ENCODE measurements at places on chromosomes 3 and 15.

GRCh38 chr15:69158201-69158842 is 2.1 kb upstream of the GLCE start:
- DNase-seq: no peak

- peak; percentile 76 for DNase-seq
Observed at GRCh38 chr3:185807445-185808068, 17.3 kb downstream of the IGF2BP2 start.

GRCh38 chr3:127115691-127116351 is 77.1 kb upstream of the PRR23E start:
- DNase-seq: no peak

DNA sequence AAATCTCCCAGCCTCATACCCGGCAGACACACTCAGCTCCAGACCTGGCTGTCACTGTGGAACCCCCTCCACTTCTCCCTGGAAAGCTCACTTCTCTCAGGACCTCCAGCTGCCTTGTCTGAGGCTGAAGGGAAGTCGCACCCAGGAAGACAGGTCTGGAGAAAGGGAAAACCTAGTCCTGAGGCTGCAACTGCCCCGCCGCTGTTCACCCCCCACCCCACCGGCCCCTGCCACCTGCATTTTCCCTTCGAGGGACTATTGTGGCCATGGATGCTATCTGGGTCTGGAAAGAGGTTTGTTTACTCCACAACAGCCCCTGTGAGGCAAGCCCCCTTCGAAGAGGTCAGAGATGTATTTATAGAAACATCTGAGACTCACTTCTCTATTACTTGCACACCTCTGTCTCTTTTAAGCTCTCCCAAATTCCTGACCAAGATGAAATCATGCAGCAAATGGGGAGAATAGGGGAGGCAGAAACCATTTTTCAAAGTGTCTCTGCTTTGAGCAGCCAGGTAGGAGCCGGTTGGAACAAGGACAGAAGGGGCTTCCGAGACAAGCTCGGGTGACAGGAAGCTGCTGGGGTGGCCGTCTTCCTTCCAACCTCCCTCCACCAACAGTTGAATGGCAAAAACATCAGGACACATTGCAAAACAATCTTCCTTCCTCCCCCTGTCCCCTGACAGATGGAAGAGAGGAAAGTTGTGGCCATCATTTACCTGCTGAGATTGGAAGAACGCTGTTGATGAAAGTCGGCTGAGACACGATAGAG is 518 bp downstream of the COLQ start:
- DNase-seq: no peak

DNA sequence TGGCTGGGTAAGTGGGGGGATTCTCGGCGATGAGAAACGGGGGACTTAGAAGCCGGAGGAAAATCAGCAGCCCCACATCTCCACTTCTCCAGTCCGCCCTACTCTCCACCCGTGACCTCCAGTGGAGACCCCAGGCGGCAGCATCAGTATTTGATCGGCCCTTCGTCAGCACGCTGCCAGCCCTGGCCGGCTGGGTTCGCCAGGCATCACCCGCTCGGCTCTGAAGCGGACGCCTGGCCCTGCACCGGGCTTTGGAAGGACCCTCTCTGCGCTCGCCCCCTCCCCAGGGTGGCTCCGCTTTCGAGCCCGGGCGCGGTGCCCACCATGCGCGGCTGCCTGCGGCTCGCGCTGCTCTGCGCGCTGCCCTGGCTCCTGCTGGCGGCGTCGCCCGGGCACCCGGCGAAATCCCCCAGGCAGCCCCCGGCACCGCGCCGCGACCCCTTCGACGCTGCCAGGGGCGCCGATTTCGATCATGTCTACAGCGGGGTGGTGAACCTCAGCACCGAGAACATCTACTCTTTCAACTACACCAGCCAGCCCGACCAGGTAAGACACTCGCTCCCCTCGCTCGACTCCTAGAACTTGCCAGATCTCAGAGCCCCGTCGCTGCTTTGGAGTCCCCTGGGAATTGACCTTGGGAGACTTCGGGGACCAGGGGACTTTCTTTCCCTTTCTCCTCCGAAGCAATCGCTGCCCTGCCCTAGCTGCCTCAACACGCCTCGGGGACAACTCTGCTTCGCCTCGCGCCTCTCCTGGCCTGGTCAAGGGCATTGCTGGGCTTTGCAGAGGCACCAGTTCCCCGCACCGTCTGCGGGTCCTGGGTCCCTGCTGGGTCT is 561 bp downstream of the SIDT1 start:
- peak; percentile 19 for DNase-seq

- no peak for DNase-seq
Observed at GRCh38 chr3:51668756-51669155, 2.3 kb upstream of the TEX264 start.

DNA sequence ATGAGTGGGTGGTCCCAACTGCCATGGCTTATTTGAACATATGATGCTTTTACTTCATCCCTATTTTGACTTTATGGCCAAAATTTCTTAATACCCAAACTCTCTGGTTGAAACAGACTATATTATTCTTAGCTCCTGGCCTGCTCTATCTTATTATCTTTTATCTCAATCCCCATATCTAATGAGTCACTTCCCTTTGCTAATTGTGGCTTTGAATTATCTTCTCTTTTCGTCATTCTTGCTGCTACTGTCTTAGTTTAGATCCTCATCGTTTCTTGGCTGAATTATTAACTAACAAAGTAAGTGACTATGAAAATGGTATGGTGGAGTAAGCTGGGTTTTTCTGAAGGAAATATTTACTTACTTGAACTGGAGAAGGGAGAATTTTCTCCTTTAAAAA is 28.2 kb upstream of the DNAJC19 start:
- DNase-seq: peak; percentile 13

- no peak for DNase-seq
Observed at GRCh38 chr3:16841904-16842271, 42.9 kb upstream of the PLCL2 start.

DNA sequence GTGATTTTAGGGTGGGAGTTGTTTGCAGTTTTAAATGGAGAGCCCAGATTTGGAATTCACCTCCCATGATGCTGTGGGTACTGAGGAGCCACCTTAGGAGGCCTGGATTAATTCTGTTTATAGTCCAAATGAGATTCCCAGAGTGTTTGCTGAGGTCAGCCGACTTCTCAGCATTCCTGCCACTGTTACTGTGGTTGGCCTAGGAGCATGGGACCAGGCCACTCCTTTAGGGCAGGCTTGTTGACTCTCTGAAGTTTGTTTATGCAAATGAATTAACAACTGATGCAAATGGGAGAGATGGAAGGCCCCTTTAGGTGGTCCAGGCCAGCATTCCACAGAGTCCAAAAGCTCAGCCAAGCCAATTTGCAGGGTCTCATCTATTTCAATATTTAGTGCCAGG is 46.1 kb downstream of the CACNA2D3 start:
- no peak for DNase-seq

- no peak for DNase-seq
Observed at GRCh38 chr3:9781978-9782603, 10.2 kb downstream of the TADA3 start.

DNA sequence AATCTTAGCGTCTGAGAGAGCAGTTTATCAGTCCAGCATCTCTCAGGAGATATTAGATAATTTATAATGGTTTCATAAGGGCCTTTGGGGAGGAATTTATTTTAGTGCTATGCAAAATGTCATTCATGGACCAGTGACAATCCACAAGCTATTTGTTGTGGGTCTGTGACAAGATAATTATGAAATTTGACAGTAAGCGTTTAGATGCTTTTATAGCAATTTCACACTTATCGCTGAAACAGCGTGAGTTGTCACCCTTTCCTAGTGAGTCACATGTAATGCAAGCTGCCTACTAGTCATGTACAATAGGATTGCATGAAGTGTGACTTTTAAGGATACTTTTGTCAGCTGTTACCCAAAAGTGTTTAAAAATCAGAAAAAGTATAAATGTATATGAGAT is 315.6 kb upstream of the THBS1 start:
- peak; percentile 18 for DNase-seq

DNA sequence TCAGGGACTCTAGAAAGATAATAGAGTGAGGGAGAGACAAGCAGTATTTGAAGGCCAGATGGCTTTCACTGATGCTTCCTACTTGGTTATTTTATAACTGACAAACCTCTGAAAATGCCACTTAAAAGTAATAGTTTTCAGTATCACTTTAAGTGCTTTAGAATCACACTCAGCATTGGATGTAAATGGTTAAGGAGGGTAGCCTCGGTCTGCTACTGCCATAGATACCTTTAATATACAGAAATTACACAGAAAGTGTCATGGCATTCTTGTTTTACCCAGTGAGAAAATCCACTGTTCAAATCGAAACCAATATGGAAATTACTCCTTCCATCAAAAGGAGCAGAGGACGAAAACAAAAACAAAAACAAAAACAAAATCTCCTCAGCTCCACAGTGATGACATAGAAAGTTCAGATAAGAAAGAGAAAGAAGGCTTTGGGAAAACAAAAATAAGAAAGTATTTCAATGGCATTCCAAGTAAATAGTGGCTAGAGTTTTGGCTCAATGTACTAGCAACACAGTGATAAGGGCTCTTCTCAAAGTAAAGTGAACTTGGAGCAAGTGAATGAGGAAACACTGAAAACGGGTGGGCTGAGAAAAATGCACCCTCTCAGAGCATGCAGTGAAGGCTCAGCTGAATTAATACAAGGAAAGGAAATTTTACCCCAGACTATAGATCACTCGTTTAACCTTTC is 43.2 kb upstream of the CD47 start:
- no peak for DNase-seq

DNA sequence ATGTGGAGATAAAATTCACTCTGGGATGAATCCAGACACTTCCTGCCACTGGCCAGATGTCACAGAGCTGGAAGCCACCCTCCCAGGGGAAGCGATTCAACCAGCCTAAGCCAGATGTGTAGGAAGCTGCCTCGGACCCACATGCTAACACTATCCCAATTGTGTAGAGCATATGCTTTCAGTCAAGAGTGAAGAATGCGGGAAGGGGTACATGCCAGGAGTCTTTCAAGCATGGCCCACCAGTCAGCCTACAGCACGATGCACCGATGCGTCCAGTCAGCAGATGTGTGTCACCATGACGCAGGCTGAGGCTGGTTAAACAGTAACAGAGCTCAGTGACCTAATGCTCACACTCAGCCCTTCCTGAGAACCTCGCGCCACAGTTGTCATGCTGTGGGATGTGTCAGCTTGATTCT is 38.8 kb upstream of the BNC1 start:
- DNase-seq: no peak

- no peak for DNase-seq
Observed at GRCh38 chr3:186401556-186401955, 39.5 kb upstream of the DGKG start.

- DNase-seq: no peak
Observed at GRCh38 chr15:98425173-98425572, 223.2 kb upstream of the IGF1R start.

GRCh38 chr3:156017352-156018030 is 102.9 kb upstream of the KCNAB1 start:
- DNase-seq: no peak

- DNase-seq: no peak
Observed at GRCh38 chr3:55558316-55558715, 71.2 kb upstream of the WNT5A start.

- peak; percentile 32 for DNase-seq
Observed at GRCh38 chr3:116757315-116757714, 47.7 kb downstream of the TUSC7 start.

DNA sequence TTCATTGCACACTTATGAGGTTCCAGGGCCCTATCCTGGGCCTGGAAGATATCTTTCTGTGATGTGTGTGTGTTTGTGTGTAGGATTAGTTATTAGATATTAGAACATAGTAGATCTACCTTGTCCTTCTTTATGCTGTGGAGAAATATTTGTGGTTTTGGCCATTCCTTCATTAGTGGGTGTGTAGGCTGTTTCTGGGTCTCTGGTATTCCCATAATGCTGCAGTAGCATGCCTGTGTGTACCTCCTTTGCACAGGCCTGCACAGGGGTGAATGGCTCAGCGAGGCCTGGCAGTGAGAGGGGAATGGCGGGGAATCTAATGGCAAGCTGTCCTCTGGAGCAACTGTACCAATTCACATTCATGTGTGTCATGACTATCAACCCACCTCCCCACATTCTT is 125.8 kb upstream of the MRPS22 start:
- DNase-seq: no peak

DNA sequence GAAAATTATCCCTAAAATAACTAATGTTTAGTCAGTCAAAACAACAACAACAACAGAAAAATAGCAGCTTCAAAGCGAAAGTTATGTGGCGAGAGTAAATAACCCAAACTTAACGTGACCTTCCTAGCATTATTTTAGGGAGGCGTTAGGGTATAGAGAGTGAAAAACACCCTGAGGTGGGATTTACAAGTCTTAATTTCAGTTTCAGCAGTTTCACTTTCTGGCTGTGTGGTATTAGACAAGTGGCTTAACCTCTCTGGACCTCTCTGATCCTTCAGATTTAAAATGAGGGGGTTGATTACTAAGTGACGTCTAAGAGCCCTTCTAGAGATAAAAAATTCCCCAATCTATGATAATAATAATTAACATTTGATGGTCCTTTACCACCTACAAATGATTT is 291.2 kb downstream of the ZBTB20 start:
- no peak for DNase-seq

DNA sequence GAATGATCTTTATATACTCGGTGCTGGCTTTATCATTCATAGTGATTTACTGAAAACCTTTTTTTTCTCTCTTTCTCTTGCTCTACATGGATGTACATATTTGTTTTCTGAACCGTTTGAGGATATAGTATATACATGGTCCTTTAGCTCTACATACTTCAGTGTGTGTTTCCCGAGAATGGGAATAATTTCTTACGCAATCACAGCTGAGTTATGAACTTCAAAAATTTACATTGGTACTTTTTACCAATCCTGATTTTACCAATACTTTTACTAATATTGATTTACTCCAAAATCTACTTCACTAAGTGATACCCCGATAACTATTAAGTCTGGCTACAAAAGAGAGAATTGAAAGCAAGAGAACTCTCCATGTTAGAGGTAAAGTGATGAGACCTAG is 294.3 kb upstream of the ICE2 start:
- no peak for DNase-seq

DNA sequence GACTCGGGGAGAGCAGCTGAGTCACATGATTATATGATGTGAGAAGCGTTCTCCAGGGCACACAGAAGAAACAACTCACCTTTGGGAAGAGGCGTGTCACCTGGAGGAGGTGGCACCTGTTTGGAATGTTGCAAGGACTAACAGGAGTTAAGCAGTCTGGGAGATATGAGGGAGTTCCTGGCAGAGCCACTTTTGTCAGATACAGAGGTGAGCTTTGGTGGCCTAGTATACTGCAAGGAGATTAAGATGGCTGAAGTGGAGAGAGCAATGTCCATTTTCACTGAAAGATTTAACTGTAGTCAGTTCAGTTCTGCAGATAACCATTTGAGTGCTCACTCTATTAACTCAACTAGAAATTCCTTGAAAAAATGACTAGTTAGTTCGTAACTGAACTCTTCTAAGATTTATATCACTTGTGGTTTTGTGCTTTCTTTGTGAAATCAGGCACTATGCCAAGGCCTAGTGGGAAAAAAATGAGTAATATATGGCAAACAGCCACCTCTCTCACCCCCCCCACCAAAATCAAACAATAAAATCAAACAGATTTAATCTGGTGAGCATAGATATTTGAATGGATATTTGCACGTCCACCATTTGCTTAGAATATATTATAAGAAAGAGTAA is 61.3 kb downstream of the CRYBG3 start:
- peak; percentile 39 for DNase-seq

GRCh38 chr3:122246199-122246598 is 62.7 kb downstream of the CASR start:
- DNase-seq: no peak

GRCh38 chr3:190261740-190262139 is 60.5 kb downstream of the CLDN1 start:
- no peak for DNase-seq

- DNase-seq: peak; percentile 8
Observed at GRCh38 chr3:78035131-78035641, 995.3 kb downstream of the ROBO2 start.

Measured in A673 (cell line).